ENCODE measurements at places on chromosomes 1 and 21.

- no peak for DNase-seq
These were observed 31.8 kb downstream of the DIPK1A start for GRCh38 chr1:92929461-92929860.

GRCh38 chr1:153577138-153577537, 11.5 kb upstream of the S100A2 start:
- no peak for DNase-seq

DNA sequence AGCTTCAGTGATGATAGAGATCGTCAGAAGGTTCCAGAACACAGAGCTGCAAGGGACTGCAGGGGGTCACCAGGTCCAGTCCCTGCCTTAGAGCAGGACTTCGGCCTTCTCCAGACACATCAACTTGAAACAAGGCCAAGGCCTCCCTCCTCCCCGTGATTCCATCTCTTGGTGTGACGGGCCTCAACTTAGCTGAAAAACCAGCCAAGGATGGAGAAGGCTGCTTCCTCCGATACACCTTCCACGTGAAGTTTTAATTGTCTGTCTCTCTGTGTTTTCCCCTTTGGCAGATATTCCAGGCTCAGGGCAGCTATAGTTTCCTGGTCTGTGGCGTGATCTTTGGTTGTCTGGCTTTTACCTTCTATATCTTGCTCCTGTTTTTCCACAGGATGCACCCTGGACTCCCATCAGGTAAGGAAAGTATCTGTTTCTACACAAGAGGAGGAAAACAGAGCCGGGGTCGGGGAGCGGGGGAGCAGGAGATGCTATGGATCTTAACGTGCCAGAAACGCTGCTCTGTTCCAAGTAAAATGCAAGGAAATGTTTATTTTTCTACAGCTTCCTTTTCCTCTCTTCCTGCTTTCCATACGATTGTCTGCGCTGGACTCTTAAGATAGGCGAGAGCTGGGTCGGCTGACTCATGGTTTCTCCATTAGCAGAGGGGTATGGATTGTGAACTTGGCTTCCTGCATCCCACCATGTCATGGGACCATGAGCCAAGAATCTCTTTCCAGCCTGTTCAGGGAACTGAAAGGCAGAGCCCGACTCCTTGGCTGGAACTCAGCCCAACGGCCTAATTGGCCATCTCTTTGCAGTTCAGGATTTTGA, 32.8 kb downstream of the ELK4 start:
- peak; percentile 89 for DNase-seq

GRCh38 chr1:182029002-182029378, 32.5 kb downstream of the ZNF648 start:
- DNase-seq: no peak

DNA sequence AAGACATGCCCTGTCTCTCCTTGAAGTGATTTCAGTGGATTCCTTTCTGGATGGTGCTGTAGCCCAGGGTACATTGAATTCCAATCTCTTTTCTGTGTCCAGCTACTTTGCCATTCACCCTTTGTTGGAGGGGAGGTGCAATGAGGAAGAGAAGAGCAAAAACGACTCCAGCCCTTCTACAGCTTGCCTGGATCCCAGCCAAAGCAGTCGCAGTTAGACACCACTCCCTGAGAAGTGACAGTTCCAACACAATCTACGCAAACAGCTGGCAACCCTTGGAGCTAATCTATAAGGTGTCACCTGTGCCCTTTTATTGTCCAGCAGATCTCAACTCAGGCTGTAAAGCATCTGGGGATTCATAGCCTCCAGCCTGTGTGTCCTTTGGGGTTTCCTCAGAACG, 4.6 kb downstream of the CD244 start:
- no peak for DNase-seq

DNA sequence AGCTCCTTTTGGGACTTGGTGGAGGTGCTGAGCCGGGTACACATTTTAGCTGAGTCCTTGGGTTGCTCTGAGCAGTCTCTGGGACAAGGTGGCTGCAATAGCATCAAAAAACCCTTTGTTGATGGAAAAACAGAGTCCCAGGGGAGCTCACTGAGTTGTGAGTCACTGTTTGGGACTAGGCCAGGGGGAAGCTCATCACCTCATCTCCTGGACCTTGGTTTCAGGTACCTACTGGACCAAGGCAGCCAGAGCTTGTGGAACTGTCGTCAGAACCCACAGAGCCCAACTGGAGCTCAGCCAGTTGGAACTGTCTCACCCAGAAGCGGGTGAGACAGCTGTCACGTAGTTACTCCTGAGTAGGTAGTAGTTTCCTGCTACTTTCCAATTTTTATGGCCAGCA, 146.7 kb downstream of the HLX start:
- peak; percentile 21 for DNase-seq

GRCh38 chr1:235888119-235888643, 21.5 kb upstream of the LYST start:
- DNase-seq: no peak

All from iris pigment epithelial cell (primary cell).